ENCODE measurements at places on chromosomes 4 and X.

- DNase-seq, result no peak
Observed at GRCh38 chrX:109943740-109944092, 59.2 kb upstream of the TMEM164 start.

GRCh38 chr4:144715230-144715629, 69.3 kb downstream of the HHIP start:
- no peak for DNase-seq

GRCh38 chr4:15402146-15402545, 25.7 kb upstream of the C1QTNF7 start:
- no peak for DNase-seq

DNA sequence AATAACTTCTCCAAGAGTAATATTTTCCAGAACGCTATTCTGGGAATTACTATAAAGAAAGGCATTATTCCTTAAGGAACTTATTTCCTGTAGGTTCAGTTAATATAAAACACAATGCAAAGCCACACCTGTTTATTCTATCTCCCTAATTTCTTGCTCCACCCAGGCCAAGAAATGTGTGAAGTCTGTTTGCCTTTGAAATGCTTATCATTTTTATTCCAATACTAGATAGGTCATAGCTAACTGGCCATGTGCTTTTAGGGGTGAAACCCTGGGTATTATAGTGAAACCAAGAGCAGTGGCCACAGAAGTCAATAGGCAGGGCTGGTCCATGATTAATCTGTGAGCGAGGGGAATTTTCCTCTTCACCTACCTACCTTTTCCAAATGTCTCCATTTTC, 14.8 kb downstream of the CXCL3 start:
- no peak for DNase-seq

DNA sequence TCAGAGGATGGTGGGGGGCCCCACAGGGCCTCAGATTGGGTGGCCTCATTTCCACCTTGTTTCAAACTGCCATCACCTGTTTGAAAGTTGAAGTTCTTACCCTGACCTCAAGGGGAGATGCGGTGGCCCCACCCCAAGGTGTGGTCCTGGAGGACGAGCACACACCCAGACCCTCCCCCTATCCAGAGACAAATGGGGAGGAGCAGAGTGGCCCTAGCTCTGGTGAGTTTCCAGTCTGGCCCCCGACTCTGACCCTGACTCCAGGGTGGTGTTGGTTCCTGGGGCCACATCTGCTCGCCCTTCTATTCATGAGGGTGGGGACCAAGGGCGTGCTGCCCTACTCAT, 36.3 kb upstream of the ADRA2C start:
- DNase-seq, result no peak

DNA sequence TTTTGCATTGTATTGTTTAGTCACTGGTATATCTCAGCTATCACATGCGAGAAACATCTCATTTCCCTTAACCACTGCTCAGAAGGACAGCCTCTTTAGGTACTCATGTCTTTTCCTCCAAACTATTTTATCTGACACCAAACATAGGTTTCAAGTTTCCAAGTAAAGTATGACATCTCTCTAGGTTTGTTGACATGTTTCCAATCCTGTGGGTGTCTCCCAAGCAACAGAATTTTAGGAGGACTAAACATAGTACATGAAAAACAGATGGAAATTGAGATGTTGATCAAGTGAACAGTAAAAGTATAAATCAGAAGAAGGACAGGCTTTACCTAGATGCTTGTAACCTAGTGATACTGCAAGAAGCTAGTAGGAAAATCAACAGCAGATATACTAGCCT, 371.4 kb downstream of the DTHD1 start:
- no peak for DNase-seq

DNA sequence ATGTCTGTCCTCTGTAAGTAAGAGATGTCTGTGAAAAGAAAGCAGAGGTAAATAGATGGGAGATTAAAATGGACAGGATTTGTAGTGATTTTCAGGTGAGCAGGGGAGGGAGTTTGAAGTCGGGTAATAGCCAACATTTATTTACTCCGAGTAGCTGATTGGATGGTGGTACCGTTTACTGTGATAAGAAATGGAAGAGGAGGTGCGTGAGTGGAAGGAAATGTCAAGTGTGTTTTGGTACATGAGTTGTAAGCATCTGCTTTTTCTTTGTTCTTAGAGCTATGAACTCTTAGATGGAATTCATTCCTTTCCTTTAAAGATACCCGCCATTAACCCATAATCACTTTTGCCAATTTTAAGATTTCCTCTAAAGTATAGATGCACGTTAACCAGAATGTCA, 45.5 kb downstream of the SGMS2 start:
- no peak for DNase-seq

DNA sequence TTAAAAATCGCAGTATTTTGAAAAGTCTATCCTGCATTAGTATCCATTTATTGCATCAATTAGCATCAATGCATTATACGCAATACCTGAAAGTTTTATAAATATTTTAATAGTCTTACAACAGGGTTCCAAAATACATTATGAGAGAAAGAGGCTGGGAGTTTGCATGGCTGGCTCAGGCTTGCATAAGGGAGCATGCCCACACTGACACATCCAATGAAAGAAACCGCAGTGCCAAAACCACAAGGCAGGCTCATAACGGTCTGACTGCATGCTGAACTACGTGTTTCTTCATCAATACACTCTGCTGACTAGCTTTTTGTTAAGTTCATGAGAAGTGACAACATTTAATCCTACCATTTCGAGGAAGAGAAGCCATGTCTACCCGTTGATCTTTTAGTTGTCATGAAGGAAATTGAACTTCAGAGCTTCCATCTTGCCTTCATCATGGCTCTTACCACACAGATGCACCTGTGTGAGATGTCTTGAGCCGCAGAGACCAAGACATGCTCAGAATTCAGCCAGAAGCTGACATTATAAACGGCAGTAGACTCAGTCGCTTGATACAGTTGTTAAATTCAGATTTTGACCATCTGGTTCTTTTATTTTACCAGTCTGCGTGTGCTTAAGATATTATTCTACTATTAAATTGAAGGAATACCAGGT, 168.8 kb upstream of the FRG1 start:
- no peak for DNase-seq

Measured in foreskin melanocyte (primary cell).